ENCODE measurements at places on chromosomes 3 and 15. TPM values are rescaled to one million over a fixed set of nuclear protein-coding genes. Genes with fewer than 3 reads are reported as not detected.

The SLC28A1 gene
- not detected for total RNA-seq

The LMAN1L gene
- 1.1 TPM for total RNA-seq

The PBRM1 gene
- total RNA-seq, result 81.1 TPM

- H3K36me3 ChIP-seq, result peaks cover 5% of the 10 kb centered on the region
- no peak overlapping the region for H3K4me3 ChIP-seq
- no peaks in the 10 kb centered on the region for H3K4me1 ChIP-seq
- no peak overlapping the region for H3K27ac ChIP-seq
- DNase-seq, result no peak
- H3K27me3 ChIP-seq, result no peaks in the 10 kb centered on the region
Measured at GRCh38 chr15:58605931-58606530, 143.5 kb downstream of the ADAM10 start.

GRCh38 chr3:141845407-141846049 lies 30.9 kb upstream of the ATP1B3 start:
- H3K4me1 ChIP-seq, result no peaks in the 10 kb centered on the region
- no peaks in the 10 kb centered on the region for H3K27me3 ChIP-seq
- H3K27ac ChIP-seq, result no peak overlapping the region
- peak; percentile 5 for DNase-seq

GRCh38 chr3:15796771-15797641 lies 773 bp downstream of the ANKRD28 start:
- peak overlapping the region; percentile 52 for H3K4me3 ChIP-seq
- H3K36me3 ChIP-seq, result no peaks in the 10 kb centered on the region
- no peaks in the 10 kb centered on the region for H3K27me3 ChIP-seq
- H3K27ac ChIP-seq, result peak overlapping the region; percentile 47
- H3K4me1 ChIP-seq, result peaks cover 30% of the 10 kb centered on the region
- DNase-seq, result peak; percentile 34

DNA sequence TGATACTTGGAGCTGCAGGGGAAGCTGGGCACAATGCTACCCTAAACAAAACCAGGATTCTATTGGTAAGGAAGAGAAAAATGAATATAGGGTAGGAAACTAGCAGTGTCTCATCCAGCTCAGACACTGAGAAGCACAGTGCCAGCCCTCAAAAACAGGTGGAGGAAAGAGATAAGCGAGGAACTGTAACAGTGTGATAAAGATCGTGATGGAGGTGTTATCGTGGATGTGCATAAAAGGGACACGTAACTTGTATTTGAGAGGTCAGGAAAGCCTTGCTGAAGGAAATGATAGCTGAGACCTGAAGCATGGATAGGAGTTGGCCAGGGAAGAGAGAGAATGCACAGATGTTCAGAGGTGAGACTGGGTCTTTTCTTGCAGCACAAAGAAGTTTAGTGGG lies 27.4 kb downstream of the MIX23 start:
- H3K27ac ChIP-seq, result no peak overlapping the region
- no peaks in the 10 kb centered on the region for H3K4me1 ChIP-seq
- no peaks in the 10 kb centered on the region for H3K36me3 ChIP-seq
- no peak overlapping the region for H3K4me3 ChIP-seq
- no peak for DNase-seq

DNA sequence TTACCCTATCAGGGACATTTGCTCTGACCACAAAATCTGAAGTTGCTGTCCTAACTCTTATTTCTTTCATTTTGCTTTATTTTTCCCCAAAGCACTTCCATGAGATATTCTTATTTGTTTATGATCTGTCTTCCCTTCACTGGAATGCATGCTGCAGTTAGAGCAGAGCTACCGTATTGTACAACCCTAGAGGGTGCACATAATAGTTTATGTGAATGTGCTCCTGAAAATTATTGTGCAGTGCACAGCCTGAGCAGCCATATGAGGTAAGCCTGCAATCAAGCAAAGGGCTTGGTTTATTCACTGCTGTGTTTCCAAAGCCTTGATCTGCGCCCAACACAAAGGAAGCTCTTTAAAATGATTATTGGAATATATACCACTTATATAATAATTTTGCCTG lies 120.3 kb upstream of the CADPS start:
- H3K27ac ChIP-seq, result no peak overlapping the region
- no peaks in the 10 kb centered on the region for H3K27me3 ChIP-seq
- no peaks in the 10 kb centered on the region for H3K36me3 ChIP-seq
- no peak overlapping the region for H3K4me3 ChIP-seq
- no peaks in the 10 kb centered on the region for H3K4me1 ChIP-seq

- DNase-seq, result no peak
- no peaks in the 10 kb centered on the region for H3K36me3 ChIP-seq
- peaks cover 10% of the 10 kb centered on the region for H3K4me1 ChIP-seq
- H3K4me3 ChIP-seq, result no peak overlapping the region
Measured at GRCh38 chr15:89433686-89434085, 62.7 kb downstream of the RHCG start.

DNA sequence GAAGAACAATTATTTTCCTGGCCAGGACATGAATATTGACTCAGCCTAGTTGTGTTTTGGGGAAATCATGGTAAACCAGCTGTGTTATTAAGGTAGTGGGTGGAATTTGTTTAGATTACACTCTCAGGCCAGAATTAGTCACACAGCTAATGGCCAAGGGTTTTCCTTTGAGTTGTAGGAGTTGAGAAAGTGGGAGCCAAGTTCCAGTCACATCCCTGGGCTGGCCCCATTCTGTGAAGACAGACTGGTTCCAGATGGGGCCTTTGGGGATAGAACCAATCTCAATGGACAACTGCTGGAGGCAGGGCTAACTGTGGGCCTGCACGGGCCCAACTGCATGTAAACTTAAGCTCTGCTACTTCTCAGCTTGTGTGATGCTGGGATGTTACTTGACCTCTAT lies 1.4 kb upstream of the RASL12 start:
- DNase-seq, result no peak
- H3K27ac ChIP-seq, result no peak overlapping the region
- H3K4me3 ChIP-seq, result no peak overlapping the region
- no peaks in the 10 kb centered on the region for H3K36me3 ChIP-seq
- no peaks in the 10 kb centered on the region for H3K27me3 ChIP-seq

DNA sequence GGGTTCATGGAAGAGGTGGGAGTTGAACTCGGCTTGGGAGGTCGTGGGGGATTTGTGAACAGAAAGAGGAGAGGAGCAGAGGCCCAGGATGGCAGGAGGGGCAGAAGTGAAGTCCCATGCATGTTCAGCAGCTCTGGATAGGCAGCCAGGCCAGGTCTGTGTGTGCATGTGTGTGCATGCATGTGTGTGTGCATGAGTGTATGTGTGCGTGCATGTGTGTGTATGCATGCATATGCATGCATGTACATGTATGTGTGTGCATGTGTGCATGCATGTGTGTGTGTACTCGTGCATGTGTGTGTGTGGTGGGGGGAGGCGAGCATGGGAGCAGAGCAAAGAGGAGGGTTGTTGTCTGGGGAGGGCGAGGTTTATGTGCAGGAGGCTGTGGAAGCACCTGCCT lies 178.4 kb downstream of the RPLP1 start:
- no peaks in the 10 kb centered on the region for H3K27me3 ChIP-seq
- no peak overlapping the region for H3K4me3 ChIP-seq
- no peaks in the 10 kb centered on the region for H3K36me3 ChIP-seq
- H3K27ac ChIP-seq, result no peak overlapping the region
- DNase-seq, result no peak

DNA sequence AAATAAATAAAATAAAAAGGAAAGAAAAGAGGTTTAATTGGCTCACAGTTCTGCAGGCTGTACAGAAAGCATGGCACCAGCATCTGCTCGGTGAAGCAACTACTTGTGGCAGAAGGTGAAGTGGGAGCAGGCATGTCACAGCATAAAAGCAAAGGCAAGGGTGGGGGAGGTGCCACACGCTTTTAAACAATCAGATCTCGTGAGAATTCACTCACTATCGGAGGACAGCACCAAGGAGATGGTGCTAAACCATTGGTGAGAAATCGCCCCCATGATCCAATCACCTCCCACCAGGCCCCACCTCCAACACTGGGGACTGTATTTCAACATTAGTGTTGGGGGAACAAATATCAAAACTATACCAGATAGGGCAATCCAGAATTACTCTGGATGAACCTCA lies 15.3 kb downstream of the SCG3 start:
- peaks cover 3% of the 10 kb centered on the region for H3K27me3 ChIP-seq
- no peak for DNase-seq
- H3K36me3 ChIP-seq, result no peaks in the 10 kb centered on the region
- peaks cover 7% of the 10 kb centered on the region for H3K4me1 ChIP-seq
- H3K4me3 ChIP-seq, result no peak overlapping the region

DNA sequence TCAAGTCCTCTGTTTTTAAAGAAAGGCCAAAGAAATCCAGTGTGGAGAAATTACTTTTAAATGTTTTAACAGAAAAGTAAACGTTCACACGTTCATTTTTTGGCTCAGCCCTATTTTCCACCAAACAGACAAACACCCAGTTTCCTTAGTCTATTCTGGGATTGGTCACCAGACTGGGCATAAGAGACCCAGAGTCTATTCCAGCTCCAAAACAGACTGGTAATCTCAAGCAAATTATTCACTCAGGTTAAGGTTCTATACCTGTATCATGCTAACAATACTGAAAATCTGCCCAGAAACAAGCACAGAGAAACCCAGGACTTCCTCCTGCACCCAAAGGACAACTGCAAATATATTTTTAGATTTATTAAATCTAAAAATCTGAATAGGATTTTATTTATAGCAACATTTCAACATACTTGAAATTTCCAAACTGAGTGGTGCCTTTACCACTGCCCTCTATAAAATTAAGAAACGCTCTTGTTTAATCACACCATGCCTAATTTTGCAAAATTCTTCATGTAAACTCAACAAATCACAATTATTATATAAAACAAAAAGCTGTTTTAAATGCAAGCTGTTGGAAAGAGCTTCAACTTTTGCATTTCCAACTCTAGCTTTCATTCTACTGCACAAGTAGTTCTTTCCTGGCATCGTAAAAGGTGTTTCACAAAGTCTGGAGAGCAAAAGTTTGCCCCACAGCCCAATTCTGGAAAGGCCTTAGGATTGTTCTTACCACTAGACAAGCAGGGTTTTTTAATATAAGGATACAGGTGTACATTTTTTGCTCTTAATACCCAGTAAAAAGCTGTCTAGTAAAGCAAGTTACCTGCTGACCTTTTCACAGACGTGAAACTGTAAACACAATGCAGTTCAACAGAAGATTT lies 18.7 kb downstream of the ZNF148 start:
- peak overlapping the region; percentile 79 for H3K27ac ChIP-seq
- H3K4me3 ChIP-seq, result peak overlapping the region; percentile 74
- no peak for DNase-seq
- peaks cover 48% of the 10 kb centered on the region for H3K4me1 ChIP-seq

DNA sequence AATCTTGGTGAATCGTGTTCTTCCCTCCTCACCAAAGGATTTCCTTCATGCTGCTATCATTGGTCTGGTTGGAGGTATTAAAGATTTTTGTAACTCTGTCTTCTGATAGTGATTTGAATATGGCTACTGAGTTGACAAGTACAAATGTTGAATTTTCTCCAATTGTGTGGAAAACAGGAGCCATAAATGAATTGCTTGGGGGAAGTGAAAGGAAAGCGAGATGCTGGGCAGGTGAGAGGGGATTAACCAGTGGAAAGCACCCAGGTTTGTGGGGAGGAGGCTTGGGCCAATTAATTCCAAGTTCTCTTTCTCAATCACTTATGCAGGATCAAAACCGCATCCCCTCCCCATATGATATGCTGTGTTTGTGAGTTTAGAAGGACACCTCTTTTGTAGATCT lies 372.5 kb downstream of the IL20RB start:
- H3K4me3 ChIP-seq, result no peak overlapping the region
- no peak overlapping the region for H3K27ac ChIP-seq
- no peaks in the 10 kb centered on the region for H3K27me3 ChIP-seq

All from B cell (primary cell).